Iris pigment epithelial cell (primary cell): ENCODE measurements at places on chromosomes 2 and 18.

DNA sequence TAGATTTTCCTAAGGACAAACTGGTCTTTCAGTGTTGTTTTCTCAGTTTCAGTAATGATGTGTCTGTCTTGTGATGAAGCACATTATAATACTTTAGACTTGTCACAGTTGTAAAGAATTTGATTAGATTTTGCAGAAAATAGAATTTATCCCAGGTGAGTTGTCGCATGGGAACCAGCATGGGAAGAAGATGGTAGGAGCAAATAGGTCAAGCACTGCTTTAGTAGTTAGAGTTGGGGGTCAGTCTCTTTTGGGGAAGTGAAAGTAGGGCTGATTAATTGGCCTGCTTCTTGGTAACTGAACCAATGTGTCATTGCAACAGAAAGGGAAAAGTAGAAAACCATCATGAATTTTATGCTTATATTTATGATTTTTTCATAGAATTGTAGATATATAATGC lies 153.2 kb upstream of the MYO3B start:
- no peak for DNase-seq

DNA sequence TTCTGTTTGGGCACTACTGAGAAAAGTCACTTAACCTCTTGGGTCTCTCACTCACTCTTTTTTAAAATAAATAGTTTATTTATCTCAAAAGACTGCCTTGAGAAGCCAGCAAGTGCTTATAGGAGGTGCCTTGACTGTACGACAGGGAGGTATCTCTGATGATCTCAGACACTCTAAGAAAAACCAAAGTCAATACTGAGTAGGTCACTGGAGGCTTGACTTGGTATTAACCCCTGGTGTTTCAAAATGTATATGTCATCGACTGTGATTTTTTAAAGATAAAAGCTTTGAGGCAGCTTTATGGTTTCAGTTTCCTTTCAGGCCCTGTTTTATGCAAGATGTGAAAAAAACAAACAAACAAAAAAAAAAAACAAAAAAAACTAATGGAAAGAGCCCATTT lies 33.7 kb downstream of the MREG start:
- peak; percentile 13 for DNase-seq

DNA sequence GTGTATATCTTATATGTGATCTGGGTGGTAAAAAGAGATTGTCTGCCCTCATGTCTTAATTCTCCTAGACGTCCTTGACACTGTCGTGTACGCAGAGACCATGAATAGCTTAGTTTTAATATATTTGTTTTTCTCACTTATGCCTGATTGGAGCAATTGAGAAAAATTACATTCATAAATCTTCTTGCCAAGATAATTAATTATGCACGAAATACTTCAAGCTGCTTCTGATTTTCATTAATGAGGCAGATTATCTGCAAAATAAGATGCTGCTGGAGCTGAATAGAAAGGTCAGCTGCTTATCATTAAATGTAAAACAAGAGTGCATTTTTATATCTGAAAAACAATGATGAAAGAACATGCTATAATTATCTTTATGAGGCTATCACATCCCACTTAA lies 95.9 kb downstream of the CCDC141 start:
- DNase-seq = no peak

DNA sequence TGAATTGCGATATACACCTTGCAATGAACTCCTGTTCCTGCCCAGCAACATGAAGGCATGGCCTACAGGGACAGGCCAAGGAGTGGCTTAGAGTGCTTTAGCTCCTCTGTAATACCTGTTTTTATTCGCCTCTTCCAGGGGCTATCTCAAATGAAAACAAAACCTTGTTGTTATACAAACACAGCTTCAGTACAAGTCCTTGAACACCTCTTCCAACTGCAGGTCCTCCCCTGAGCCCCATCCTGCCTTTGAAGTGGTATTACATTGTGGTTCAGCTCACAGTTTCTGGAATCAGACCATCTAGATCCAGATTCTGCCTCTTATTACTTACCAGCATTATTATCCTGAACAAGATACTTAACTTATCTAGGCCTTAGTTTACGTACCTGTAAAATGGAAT lies 83.0 kb upstream of the HNRNPA3 start:
- no peak for DNase-seq

DNA sequence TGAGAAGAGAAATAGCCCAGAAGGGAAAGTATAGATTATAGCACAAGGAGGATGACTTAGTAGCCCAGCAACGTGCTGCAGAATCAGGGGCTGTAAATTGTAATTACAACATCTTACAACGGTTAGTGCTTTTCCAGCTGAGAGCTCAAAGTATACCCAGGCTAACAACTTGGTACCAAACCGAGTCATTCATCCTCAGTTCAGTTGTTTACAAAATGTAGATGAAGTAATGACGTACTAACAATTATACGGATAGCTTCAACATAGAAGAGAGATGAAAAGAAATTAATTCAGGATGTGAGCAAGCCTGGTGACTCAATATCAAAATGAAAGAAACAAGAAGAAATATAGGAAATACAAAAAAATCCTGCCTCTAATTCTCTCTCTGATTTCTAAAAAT lies 99.2 kb downstream of the DYNAP start:
- peak; percentile 58 for DNase-seq

DNA sequence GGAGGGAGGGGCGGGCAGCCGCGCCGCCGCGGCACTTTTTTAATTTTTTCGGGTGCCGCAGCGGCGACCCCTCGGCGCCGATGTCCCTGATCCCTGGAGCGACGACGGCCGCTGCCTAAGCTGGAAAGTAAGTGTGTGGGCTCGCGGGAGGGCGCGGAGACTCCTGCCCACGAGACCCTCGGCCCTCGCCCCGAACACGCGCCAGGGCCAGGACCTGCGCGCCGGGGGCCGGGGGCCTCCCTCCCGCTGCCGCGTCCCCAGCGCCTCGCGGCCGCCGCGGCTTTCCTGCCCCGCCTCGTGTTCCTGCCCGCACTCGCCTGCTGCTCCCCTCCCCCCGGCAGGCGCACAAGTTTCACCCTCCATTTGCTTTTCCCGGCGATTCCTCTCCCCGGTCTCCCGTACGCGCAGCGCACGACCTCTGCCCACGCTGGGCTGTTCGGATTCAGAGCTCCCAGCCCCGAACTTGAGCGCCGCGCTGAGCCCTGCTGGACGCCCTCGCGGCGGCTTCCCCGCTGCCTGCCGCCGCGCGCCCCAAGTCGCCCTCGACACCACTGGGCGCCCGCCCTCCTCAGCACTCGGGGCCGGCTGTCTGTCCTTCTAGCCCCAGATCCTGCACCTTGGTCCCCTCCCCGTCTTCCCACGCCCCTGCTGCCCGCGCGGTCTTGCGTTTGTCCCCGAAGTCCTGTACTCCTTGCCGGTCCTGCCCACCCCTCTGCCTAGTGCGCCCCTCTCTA lies 507 bp downstream of the PKP4 start:
- peak; percentile 77 for DNase-seq

- DNase-seq = peak; percentile 39
Observed at GRCh38 chr2:18169121-18169892, 290.8 kb downstream of the KCNS3 start.

DNA sequence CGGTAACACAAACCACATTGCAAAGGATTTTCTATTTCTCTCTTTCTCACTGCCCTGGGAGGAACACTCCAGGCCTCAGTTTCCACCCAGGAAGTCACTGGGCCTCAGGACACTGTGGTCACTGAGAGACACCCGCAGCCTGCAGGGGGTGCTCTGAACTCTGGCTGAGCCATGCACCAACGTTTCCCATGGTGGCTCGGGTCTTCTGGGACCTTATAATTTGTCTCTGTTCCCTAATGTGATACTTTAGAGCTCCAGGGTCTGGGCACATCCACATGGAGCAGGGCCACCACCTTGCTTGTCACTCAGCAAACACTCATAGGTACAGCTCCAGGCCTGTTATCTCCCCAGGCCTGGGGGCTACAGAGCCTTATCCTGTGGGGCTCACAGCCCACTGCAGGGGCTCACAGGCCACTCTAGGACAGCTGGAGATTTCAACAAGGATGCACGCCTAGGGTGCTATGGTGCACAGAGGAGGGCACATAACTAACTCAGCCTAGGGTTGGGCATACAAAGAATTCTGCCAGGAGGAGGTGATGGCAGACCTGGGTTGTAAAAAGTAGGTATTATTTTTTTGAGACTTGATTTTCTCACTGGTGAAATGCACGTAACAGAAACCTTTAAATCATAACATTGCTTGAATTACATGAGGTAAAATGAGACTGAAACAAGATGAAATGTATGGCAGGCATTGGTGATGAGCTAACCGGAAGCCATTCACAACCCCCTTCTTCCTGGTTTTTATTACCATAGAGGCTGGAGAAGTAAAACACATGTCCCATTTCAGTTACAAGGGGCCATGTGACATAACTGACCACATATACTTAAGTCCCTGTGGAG lies 3.0 kb upstream of the HS1BP3 start:
- DNase-seq = no peak

DNA sequence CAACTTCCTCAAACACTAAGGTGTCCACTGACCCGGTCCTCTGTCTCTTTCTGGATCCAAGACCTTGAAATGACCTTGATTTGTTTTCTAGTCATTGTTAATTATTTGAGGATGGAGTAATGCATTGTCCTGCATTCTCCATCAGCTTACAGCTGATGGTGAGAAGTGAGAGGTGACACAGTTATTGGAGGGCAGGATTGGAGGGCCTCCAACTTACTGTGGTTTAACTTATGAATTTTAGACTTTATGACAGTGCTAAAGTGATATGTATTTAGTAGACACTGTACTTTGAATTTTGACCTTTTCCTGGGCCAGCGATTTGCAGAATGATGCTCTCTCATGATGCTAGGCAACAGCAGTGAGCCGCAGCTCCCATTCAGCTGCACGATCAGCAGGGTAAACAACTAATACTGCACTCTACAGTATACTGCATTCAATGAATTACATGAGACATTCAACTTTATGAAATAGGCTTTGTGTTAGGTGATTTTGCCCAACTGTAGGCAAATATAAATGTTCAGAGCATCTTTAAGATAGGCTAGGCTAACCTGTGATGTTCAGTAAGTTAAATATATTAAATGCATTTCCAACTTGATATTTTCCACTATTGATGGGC lies 200.0 kb upstream of the MEX3C start:
- DNase-seq = no peak

DNA sequence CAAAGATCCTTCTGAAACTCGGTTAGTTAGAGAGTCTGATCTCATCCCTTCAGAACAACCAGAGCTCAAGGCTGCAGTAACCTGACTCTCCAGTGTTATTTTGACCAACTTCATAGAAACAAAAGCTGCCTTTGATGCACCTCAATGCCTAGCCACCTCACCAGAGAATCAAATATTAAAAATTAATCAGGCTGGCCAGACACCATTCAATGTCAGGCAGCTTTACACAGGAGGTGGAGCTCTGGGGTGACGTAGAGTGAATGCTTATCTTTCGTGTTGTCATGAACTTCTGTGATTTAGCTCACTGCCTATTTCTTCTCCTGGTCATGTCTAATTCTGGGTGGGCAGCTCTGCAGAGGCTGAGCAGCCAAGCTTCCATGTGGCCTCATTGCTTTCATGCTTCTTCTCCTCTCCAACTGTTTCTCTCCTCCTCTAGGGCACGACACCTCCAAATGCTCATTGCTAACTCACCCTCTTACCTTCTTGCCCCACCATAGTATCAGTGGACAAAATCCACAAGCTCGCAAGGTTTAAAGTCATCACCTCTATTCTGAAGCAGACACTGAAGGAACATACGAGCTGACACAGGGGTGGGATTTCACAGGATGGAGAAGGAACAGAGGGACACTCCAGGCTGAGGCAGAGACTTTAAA lies 39.4 kb downstream of the AAK1 start:
- DNase-seq = no peak

DNA sequence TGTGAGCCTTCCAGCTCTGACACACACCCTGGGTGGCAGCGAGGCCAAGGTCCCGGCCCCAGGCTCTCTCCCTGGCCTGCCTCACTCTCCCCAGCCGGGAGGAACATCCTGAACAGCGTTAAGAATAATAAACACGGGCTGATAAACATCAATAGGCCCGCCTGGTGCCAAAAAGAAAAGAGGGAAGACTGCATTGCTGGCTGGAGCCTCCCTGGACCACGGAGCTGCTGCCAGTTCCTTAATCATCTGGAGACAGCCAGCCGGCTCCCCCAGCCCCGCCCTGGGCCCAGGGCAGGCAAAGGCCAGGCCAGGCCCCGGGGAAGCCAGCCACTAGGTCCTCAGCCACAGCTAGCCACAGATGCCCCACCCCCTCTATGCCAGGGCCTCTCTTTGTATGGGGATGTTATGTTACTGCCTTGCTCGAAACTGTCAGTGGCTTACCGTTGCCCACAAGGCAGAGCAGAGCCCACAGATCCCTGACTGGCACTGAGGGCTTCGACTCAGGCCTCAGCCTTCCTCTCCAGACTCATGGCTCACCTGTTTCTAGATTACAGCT lies 293.7 kb downstream of the DYSF start:
- DNase-seq = no peak

DNA sequence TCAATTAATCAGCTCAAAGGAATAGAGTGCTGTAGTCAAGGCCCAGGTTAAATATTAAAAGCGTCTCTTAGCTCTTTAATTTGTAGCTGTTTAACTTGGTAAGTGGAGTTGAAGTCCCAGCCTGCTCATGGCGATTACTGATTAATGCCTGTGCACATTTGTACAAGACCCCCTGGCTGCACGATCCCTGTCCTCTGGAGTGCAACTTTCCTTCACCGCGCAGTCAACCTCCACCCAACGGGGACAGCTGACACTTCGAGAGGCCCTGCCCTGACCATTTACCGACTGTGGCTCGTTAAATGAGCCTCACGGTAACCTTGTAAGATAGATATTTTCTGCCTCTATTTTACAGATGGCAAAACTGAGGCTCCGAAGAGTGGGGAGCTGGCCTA lies 5.5 kb upstream of the CYS1 start:
- DNase-seq = no peak

DNA sequence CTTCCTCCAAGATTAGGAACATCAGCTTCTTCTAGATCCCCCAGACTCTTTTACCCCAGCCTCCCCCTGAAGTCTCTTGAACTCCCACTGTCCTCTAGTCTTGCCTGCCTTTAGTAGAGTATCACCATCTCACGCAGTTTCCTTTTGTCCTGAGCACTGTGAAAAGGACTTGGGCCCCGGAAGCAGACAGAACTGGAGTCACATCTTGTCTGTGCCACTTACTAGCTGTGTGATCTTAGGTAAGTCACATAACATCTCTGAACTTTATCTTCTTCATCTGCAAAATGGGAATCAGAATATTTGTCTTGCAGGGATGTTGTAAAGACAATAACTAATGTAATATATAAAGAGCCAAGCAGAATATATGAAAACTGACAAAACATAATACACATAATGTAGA lies 8.4 kb upstream of the TRABD2A start:
- no peak for DNase-seq

DNA sequence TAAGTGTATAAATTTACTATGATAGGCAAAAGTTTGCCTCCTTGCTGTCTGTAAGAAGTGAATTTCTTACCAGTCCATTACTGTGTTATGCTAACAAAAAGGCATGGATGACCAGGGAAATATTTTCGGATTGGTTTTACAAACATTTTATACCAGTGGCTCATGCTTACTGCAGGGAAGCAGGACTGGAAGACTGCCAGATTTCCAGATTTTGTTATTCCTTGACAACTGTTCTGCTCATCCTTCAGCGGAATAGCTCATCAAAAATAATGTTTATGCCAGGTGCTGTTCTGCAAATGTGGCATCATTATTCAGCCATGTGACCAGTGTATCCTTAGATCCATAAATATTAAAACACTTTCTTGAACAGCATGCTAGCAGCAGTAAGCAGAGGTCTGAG lies 40.4 kb upstream of the NETO1 start:
- DNase-seq = no peak

GRCh38 chr2:99672766-99673350 lies 183.0 kb upstream of the REV1 start:
- DNase-seq = no peak
